Stimulated activated naive CD8-positive, alpha-beta T cell treated with anti-CD3 and anti-CD28 coated beads, Interleukin-15, Interleukin-2, amounts not matched to agents 100 U/mL and 50 U/mL, for 24 hours (primary cell): ENCODE measurements at places on chromosomes 7 and 10.

- no peak for DNase-seq
These were observed 19.0 kb upstream of the DMBT1 start for GRCh38 chr10:122541541-122542002.

GRCh38 chr10:87546210-87546609 is 41.5 kb downstream of the MINPP1 start:
- DNase-seq, result no peak

GRCh38 chr10:117499248-117500105 is 43.1 kb upstream of the EMX2 start:
- DNase-seq, result no peak

DNA sequence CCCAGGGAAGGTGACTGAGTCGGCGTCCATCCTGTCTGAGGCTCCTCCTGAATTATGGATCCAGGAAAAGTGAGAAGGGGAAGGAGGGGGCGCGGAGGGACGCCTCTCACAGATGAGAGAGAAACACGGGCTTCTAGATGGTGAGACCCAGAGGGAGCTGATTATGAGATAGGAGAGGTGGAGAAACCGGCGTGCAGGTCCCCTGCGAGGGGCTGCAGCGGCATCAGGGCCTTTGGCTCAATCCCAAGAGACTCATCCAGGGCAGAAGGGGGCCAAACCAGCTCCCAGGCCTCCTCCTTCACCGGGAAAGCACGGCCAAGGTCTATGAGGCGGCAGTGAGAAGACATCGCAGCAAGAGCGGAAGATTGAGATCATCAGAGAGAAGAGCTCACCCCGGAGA is 70.8 kb downstream of the TCERG1L start:
- DNase-seq, result no peak

DNA sequence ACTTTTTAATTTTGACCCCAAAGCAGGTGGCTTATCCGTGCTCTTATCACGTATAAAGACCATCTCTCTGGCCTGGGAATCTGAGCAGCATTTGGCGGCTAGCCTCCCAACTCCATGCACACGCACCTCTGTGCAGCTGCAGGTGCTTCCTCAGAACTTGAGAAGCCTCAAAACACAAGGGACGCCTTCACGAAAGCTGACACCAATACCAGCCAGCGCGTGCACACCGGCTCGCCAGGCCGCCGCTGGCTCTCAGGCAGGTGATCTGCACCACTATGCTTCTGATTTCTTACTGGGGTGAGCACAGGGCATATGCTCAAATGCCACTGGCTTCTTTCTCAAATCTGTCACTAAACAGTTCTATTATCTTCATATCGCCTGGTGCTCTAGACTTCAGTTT is 145.0 kb downstream of the PARD3 start:
- no peak for DNase-seq

GRCh38 chr7:13262929-13263530 is 575.6 kb downstream of the ARL4A start:
- no peak for DNase-seq

- no peak for DNase-seq
These were observed 89.6 kb downstream of the LCOR start for GRCh38 chr10:96921655-96922054.

DNA sequence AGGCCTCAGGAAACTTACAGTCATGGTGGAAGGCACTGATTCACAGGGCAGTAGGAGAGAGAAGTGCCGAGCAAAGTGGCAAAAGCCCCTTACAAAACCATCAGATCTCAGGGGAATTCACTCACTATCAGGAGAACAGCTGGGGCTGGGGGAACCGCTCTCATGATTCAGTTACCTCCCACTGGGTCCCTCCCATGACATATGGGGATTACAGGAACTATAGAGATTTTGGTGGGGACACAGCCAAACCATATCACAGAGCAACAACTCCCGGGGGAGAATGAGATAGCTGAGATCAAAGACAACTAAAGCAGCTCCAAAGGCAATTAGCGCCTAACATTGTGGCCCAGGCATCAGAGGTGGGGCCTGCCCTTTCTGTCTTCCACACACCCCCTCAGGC is 85.4 kb upstream of the VOPP1 start:
- no peak for DNase-seq

- no peak for DNase-seq
These were observed 373.5 kb upstream of the LRRTM3 start for GRCh38 chr10:66552331-66552730.

GRCh38 chr10:47116445-47116844 is 183.6 kb upstream of the GDF10 start:
- DNase-seq, result no peak

DNA sequence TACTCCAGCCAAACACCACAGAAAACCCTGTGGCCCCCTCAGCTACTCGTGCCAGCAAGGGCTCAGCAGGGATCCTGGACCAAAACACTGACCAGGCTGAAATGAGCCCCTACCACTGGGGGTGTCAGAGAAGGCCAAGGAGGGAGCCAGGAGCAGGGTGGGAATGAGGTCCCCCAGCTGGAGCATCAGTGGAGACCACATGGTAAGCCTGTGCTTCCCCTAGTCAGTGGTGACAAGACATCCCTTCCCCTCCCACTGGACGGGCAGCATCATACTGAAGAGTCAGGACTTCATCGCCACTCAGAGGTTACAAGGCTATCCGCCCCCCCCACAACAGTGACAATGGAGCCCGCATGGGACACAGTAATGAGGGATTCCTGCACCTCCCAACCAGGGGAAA is 99.6 kb downstream of the LHPP start:
- no peak for DNase-seq

DNA sequence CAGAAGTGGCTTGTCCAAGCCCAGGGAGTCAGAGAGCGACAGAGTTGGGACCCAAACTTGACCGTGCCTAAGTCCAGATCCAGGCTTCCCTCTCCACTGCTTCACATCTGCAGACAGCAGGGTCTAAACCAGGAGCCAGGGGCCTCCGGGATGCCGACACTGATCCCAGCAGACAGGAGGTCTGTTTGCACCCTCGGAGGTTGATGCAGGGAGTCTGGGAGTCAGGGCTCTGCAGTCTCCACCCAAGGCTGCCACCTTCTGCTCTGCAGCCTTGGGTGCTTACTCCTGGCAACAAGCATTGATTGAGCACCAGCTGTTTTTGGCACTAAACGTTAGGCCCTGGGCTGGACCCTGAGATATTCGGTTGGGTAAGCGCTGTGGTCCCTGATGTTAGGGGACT is 21.0 kb downstream of the ELFN1 start:
- DNase-seq, result no peak

GRCh38 chr10:34408381-34408780 is 406.7 kb downstream of the PARD3 start:
- DNase-seq, result no peak

DNA sequence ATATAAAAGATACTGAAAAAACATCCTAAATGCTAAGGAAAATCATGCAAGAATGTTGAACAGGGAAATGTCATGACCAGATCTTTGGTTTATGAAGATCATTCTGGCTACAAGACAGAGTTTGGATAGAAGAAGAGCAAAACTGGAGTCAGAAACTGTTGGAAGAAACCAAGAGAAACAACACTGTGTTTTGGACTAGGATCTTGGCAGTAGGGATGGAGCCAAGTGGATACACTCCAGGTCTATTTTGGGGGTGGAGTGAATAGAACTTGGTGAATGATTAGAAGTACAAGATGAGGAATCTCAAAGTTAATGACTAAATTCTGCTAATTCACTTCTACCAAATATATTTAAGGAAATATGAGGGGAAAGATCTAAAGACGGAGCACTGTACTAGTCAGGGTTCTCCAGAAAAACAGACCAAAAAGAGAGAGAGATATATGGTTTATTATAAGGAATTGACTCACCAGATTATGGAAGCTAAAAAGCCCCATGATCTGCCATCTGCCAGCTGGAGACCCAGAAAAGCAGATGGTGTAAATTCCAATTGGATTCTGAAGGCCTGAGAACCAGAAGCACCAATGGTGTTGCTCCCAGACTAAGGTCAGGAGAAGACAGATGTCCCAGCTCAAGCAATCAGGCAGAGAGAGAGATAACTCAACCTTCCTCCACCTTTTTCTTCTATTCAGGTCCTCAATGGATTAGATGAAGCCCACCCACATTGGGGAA is 254.9 kb downstream of the TRIL start:
- no peak for DNase-seq

- DNase-seq, result no peak
These were observed 260.5 kb upstream of the ZMIZ1 start for GRCh38 chr10:78808286-78808685.

DNA sequence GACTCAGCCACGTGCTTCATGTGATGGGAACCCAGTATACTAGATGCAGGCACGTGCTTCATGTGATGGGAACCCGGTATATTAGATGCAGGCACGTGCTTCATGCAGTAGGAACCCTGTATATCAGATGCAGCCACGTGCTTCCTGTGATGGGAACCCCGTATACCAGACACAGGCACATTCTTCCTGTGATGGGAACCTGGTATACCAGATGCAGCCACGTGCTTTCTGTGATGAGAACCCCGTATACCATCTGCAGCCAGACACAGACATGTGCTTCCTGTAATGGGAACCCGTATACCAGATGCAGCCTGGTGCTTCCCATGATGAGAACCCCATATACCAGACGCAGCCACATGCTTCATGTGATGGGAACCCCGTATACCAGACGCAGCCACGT is 44.0 kb downstream of the MGMT start:
- no peak for DNase-seq

GRCh38 chr7:38660427-38661099 is 29.4 kb upstream of the AMPH start:
- peak; percentile 19 for DNase-seq

DNA sequence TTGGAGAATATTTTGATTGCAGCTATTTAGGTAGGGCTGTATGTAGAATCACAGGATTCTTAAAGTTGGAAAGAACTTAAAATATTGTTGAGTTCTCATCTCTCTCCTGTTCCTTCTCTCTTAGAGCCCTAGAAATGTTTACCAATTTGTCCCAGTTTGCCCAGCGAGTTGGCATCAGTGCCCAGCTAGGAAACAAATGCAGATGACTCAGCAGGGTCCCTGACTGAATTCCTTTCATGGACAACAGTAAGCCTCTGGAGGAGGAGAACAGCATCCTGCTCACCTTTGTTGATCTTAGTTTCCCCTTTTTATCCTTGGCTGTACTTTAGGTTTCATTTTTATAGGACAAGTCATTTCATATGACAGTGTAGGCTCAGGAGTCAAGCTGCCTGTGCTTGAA is 89.3 kb downstream of the SEC23IP start:
- no peak for DNase-seq

GRCh38 chr10:34826221-34826620 is 11.1 kb upstream of the PARD3 start:
- no peak for DNase-seq

DNA sequence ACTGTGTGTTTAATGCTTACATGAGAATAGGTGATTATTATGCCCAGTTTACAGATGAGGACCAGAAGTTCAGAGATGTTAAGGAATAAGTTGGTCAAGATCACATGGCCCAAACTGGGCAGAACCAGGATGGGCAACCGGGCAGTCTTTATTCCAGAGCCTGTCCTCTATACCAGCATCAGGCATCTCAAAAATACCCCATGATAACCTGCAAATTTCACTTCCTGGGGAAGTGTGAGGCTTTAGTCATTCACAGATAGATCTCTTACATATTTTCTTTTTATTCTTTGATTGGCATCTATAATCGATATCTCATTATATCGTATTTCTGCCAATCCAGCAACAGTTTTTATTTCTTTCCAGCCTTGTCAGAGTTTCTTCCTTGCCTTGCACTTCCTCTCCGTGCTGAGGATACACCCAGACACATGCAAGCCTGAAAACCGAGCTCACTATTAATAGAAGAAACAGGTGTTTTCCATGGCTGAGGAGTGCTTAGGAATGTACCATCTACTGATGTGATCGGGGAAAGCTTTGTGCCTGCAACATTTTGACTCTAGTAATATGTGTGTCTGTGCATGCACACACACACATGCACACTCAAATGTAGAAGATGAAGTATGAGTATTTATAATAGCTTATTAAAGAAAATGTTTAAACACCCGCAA is 82.4 kb downstream of the CREM start:
- no peak for DNase-seq

DNA sequence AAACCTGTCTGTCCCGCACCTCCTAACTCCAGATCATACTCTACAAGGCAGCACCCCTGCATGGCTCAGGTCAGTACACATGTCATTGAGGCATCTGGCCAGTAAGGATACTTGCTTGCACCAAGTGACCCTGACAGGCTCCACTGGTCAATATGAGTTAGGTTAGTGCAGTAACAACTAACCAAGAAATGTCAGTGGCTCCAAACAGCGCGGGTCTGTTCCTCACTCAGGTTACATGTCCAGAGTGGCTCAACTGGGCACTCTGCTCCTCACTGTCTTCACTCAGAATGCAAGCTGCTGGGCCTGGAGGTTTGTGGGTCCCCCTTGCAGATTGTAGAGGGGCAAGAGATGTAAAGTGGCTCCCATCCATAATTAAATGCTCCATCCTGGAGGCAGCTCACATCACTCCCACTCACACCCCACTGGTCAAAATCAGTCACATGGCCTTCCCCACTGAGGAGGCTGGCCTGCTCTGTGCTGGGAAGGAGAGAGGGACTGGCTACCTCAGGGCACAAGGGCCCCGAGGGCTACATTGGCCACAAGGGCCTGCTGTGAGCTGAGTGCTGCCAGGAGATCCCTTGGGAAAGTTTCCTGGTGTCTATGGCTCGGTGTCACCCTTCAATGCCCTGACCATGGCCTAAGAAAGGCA is 109.1 kb upstream of the GDF10 start:
- no peak for DNase-seq

DNA sequence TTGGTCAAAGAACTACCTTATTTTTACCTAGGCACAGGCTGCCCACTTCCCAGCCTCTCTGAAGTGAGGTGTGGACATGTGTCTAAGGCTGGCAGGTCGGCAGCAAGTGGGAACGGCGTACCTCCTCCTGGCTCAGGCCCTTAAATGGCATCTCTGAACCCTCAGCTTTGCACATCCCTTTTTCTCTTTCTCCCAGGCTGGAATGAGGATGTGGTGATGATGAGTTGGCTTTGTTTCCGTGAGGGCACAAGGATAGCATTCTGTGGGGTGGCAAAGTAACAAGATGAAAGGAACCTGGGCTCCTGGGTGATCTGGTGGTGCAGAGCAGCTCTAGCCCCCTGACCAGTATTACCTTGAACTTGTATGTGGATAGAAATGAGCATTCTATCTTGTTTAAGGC is 196.8 kb downstream of the REEP3 start:
- DNase-seq, result no peak

DNA sequence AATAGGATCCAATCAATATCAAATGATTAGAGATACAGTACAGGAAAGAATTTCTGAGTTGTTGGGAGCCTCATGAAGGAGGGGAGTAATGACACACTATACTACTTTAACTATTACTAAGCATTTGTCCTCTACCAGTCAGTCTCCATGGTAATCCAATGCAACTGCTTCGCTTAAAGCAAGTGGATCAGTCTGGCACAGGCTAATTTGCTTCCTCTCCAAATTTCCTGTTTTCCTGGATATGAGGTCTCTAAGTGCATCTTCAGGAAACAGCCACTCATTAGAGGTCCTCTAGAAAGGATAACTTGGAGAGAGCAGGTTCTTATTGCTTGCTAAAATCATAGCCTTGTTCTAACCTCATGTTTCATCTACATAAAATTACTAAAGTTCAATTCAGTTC is 8.4 kb upstream of the SEPTIN7 start:
- DNase-seq, result no peak

- DNase-seq, result no peak
These were observed 271.7 kb downstream of the TRIL start for GRCh38 chr7:28686418-28686800.

- DNase-seq, result no peak
These were observed 250.5 kb downstream of the SORCS1 start for GRCh38 chr10:106914016-106914415.

GRCh38 chr7:45064047-45064725 is 24.6 kb downstream of the NACAD start:
- no peak for DNase-seq

- no peak for DNase-seq
These were observed 211.4 kb downstream of the THSD7A start for GRCh38 chr7:11620406-11621253.
